ENCODE measurements at places on chromosomes 3 and 15.

GRCh38 chr15:78021761-78022160 lies 55.8 kb downstream of the TBC1D2B start:
- no peak for DNase-seq

DNA sequence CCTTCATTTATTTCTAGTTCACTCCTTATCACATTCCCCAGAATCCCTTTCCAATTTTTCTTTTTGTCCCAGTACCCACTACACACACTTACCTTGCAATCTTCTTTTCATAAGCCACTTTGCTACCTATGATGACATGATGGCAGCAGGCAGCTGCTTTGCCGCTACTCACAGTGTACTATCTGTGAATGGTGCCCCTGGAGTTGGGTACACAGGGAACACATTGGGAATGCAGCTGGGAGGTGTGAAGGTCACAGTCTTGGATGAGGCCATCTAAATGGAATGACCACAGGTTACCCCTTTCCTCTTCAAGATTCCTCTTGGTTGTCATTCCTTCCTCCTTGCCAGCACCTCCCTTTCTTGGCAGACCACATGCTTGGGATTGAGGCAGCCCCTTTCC lies 20.8 kb upstream of the TNIK start:
- DNase-seq = no peak

GRCh38 chr3:122619040-122619439 lies 41.6 kb downstream of the PARP15 start:
- DNase-seq = no peak

- DNase-seq = no peak
These were observed 75.1 kb upstream of the FBN1 start for GRCh38 chr15:48720646-48721045.

DNA sequence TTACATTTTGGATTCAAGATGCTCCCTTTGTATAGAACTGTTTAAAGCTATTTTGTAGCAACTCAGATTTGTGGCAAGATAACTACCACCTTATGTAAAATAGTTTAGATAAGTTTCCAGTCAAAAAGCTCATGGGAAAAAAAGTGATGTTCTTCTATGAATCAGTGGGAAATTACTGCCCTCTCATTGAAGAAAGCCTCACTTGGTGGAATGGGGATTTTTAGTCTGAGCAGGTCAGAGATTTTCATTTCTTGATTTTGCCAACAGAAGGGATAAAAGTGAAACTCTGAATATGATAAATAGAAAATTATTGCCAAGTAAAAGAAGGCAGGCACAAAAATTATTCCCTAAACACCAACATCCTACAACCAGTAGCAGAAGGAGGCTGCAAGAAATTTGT lies 25.8 kb upstream of the CSTA start:
- DNase-seq = no peak

GRCh38 chr3:158258619-158259018 lies 148.7 kb downstream of the RSRC1 start:
- no peak for DNase-seq

DNA sequence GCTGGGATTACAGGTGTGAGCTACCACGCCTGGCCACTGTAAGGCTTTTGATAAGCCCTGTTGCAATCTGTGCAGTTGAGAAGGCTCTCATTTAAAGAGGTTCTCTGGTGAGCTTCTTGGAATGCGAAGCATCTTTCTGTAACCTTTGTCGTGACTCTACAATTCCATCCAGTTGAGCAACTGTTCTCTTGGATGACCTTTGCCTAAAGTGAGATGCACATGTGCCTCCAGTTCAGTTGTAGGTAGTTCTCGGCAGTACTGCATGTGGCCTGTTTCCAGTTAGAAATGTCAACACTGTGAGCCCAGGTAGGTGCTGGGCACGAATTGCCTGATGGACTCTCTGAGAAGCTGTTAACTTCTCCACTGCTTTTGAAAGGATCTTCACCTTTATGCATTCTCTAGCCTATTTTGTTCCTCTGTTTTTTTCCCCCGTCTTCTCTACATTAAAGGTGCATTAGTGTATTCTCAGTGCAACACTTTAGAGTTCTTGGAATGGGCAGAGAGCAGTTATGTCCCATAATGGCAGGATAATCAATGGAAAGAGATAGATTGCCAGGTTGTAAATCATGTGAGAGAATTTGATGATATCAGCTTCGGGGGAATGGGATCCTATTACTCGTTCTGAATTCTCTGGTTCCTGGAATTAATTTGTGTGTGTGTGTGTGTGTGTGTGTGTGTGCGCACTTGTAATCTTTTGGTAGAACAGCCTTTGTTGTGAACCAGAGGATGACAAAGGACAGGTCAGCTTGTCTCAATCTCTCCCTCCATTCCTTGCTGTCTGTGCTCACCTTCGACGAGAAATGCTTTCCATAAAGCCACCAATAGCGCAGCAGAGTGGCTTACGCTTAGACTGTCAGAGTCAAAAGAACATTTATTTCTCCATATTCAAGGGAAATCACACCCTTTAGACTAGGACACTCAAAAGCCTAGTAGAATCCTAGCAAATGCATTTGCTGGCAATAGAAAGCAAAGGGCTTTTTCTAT lies 51.1 kb downstream of the PTPRG start:
- DNase-seq = no peak

GRCh38 chr15:74523982-74524381 lies 17.0 kb upstream of the ARID3B start:
- DNase-seq = no peak

GRCh38 chr3:108420926-108421325 lies 89.5 kb downstream of the MYH15 start:
- DNase-seq = no peak

Measured in NCI-H1105 treated with DMSO at 0.1 percent for 48 hours (cell line).